ENCODE measurements at places on chromosomes 1 and 21.

DNA sequence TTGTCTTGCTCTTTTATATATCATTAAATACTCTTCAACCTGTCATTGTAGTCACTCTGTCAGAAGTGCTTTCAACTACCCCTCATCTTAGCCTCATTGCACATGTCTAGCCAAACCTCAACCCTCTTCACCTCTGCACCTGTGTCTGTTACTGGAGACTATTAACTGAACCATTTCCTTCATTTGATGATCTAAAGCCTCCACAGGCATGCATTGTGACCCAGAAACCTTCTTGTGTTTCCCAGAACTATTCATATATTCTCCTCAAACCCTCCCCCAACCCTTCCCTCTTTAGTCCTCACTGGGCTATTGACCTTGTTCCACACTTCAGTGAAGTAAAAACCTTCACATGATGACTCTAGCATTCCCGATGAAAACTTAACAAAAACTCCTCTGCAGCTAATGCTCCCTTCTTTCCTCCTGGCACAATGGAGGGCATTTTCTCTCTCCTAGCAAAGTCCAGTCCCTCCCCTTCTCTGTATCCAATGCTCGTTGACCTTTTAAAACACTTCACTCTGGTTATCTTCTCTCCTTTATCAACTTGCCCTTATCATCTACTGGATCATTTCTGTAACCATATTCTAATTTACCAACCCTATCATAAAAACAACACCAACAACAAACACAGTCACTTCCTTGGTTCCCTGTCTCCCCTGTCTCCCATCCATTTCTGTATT lies 86.1 kb downstream of the BACH1 start:
- DNase-seq, result no peak

DNA sequence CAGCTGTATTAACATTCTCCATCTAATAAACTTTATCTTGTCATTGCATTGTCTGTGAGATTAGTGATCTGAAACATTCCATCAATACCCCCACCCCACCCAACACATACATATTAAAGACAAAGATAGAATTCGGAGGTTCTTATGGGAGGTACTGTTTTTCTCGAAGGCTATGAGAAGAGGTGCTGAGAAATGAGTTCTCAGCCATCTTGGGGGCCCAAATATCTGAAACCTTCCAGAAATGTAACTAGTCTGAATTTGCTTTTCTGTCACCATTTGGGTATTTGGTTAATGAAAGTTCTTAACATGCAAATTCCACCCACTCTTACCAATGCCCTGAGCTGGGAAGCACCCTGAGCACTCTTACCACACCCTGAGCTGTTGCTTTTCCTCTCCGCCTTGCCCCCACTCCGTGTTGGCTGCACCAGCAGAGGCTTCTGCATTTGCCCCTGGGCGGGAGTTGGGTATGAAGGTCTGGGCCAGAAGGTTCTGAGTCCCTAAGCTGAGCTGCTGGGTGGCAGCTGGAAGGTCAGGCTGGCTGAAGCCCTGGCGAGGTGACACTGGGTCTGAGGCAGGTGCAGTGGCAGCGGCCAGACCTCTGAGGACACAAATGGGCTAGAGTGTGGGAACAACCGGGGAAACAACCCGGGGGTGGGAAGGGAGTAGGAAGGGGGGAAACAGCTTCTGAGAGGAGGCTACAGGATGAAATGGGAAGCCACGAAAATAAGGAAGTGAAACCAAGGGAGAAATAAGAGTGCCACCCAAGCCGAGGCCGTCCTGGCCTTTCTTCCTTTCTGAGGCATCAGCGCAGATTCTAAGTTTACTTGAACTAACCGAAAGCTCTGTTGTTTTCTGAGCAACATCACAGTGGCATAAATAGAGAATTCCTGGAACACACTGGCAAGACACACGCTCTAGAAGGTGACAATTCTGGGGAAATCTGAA lies 26.3 kb upstream of the IER5 start:
- DNase-seq, result no peak

GRCh38 chr1:108644984-108645383 lies 15.9 kb downstream of the HENMT1 start:
- DNase-seq, result no peak

GRCh38 chr1:6989212-6990159 lies 204.2 kb downstream of the CAMTA1 start:
- no peak for DNase-seq

- no peak for DNase-seq
These were observed 18.7 kb downstream of the TRMT1L start for GRCh38 chr1:185137896-185138545.
